ENCODE measurements at places on chromosomes 13 and 19.

DNA sequence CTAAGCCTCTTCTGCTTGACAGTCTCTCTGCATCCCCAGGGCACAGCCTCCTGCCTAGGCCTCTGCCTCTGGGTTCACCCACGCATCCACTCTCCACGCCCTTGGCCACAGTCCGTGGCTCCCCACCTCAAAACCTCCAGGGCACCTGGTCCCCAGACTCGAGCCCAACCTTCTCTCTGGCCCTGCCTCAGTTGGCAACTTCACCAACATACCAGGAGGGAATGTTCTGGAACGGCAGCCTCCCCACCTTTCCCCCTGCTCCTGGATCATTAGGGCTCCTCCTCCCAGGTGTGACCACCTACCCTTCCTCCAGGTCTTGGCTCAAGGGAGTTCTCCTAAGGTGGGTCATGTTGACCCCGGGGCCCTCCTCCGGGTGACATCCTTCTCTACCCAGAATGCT lies 69.1 kb downstream of the SOX1 start:
- DNase-seq, result no peak

DNA sequence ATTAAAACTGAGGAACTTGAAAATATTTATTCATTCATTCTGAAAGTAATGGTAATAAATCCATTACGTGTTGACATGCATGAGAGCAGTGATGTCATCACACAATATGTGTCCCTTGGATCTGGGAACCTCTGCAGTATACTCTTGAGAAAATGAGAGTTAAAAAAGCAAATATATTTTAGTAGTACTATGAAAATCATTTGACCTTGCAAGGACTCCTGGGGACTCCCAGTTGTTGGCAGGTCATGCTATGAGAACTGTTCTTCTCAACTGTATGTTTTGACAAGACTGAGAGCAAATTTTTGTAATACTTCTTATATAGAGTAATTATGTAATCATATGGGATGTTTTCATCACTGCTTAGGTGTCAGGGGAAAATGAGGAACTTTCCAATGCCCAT lies 249.4 kb downstream of the PCCA start:
- no peak for DNase-seq

GRCh38 chr19:11323601-11324078 lies 15.8 kb downstream of the RAB3D start:
- no peak for DNase-seq

- DNase-seq, result no peak
These were observed 3.6 kb upstream of the MIER2 start for GRCh38 chr19:347946-348861.

GRCh38 chr19:28307487-28307886 lies 905.5 kb downstream of the UQCRFS1 start:
- no peak for DNase-seq

DNA sequence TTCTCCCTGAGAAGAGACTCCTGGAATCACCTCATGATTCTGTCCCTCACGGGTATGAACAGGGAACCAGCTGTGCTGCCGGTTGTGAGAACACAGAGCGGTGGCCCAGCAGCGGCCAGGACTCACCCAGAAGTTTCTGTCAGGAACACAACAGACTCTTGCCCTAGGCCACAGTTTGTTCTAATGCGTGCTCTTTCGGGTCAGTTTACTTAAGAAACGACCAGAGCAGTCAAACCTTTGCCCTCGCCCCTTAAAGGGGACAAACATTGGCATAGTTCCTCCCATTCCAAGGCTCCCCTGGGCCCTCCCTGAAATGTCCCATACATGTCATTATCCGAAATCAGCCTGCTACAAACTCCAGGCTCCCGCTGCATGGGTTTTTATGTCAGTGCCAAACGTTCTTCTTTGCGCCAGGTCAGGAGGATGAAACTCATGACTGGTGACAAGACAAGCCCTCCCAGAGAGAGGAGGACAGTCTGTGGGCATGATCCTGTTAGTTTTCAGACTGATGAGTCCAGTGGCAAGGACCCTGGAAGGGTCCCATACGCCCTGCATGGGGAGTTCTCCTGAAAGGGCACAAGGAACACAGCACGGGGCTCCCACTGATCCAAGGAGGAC lies 18.3 kb downstream of the ZIC5 start:
- DNase-seq, result no peak

DNA sequence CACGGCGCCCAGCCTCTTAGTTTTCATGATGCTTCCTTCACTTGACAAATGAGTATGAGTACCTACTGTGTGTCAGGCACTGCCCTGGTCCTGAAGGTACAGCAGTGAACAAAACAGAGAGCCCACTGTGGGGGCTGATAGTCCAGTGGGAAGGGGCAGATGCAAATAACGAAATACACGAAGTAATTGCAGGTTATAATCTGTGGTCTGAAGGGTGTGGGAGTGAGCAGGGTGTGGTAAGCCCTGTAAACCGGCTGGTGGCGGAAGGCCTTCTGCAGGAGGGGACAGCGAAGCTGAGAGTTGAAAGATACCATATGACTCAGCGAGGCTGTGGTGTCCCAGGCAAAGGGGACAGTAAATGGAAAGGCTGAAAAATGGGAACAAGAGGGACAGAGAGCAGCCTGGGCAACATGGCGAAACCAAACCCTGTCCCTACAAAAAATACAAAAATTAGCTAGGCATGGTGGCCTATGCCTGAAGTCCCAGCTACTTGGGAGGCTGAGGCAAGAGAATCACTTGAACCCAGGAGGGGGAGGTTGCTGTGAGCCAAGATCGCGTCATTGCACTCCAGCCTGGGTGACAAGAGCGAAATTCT lies 60.5 kb downstream of the MAP4K1 start:
- DNase-seq, result no peak

DNA sequence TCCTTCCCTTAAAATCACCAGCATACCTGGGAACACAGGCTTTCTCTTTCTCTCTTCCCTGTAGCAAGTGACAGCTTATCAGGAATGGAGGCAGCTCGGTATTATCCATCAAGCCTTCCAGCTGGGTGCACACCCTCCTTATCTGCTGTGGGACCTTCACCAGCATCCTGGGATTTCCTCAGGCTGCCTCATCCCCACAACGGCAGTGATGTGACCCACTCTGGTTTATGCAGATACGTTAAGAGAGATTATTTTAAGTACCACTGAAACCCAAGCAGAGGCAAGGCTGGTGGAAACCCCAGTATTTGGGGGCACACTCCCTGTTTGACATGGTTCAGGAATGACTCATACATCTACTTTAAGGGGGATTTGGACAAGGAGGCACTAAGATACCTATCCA lies 192.1 kb downstream of the TM9SF2 start:
- no peak for DNase-seq

DNA sequence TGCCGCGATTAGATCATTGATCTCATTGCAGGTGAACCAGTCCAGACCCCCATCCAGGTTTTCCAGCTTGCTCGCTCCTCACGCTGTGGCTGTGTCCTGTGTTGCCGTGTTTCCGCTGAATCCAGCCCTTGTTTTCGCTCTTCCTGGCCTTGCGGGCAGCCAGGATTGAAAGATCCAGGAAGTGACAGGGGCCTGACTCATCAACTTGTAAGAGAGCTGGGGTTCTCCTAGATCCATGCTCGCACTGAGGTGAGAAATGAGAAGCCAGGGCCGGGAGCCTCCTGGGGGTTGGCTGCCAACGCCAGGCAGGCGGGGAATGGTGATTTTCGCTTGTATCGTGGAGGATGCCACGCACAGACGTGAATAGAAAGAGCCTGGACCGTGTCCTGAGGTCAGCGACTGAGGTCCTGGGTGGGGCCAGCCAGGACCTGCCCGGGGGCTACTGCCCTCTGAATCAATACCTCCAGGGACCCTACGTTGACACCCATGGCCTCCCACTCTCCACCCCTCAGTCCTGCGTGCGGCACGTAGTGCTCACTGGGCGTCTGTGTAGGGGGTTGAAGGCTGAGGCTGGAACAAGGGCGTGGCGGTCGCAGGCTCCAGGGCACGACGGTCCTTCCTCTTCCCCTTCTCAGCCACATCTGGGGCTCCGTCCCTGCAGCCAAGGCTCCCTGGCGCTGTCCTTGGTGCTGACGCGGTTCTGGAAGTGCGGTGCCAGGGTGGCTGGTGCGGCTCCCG lies 7.3 kb upstream of the PTPRH start:
- DNase-seq, result peak; percentile 96

- DNase-seq, result no peak
These were observed 22.4 kb downstream of the LRCH1 start for GRCh38 chr13:46575301-46575771.

DNA sequence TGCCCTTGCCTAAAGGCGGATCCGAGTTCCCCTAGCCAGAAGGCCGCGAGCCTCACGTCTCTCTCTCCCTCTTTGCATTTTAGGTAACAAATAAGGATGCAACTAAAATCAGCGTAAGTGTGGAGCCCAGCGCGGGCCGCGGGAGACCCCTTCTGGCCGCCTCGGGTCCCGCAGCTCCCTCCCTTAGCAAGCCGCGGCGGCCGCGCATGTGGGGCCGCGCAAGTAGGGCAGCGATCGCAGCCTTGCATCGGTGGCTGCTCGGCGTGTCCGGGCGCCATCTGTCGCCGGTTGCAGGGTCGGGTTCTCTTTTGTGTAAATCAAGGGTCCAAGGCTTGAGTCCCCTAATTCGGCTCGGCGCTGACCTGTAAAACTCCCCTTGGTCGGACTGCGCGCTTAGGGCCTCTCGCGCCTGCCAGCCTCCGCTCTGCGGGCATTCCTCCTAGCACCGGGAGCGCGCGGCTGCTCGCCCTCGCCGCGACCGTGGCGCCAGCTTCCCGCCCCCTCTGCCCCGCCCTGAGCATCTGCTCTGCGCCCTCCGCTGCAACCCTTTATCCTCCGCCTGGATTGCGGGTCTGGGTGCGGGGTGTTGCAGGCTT lies 2.7 kb downstream of the VSTM2B start:
- peak; percentile 91 for DNase-seq

DNA sequence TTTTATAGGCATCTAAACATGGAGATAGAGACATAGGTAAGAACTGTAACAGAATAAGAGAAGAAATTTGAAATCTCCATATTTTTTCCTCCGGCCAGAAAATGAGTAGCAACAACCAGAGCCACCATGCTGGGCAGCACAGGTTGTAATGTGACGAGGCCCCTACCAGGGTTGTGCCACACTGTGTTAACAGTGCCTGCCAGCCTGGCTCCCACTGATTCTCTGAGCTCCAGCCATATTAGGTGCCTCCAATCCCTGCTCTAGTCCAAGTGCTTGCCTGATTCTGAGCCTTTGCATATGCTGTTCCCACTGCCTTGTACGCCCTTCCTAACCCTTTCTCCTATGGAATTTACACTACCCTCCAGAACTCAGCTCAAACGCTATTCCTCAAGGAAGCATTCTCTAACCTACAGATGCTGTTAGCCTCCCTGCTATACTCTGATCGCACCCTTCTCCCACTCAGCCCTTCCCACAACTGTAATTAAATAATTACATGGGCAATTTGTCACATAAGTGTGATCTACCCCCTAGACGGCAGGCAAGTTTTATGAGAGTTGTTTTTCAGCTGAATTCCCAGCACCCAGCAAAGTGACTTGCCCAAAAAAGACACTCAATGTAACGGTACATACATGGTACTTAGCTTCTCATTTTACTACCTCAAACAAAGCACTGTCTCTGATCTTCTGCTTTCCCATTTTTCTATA lies 37.6 kb upstream of the STARD13 start:
- DNase-seq, result no peak

- no peak for DNase-seq
These were observed 38.0 kb upstream of the DOCK9 start for GRCh38 chr13:99015606-99016490.

DNA sequence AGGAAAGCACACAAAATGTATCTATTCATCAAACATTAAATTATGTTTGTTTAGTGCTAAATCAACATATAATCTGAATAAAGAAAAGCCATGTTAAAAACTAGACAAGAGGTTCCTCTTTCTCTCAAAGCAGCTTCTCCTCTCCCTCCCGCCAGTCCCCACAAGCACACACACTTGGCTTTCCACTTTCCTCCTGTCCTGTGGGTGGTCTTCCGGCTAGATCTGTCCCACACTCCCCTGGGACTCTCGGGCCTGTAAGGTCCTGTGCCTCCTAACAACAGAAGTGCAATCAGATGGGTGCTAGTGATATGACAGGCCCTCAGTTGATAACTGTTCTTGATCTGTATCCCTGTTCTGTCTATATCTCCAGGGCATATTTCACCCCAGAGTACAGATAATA lies 45.6 kb upstream of the RAP2A start:
- DNase-seq, result no peak

DNA sequence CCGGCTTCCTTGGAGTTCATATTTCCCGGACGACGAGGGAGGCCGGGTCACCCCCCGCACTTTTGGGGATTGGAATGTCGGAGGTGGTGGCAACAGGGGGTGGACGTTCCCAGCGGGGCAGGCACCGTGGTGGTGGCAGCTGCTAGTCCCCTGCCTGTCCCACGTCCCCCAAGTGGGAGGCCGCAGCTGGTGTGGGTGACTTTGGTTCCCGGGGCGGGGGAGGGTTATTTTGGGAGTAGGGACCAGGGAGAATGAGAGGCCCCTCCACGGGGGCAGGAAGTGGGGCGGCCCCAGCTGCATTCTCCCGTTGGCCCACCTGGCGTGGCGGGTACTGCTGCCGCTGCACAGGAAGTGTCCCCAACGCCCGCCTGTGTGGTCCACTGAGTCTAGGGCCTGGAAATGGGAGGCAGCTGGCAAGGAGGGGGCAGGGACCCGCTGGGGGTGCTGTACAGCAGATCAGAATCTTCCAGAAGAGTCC lies 11.1 kb upstream of the PLIN3 start:
- peak; percentile 60 for DNase-seq

GRCh38 chr13:98199480-98199879 lies 22.4 kb upstream of the RNF113B start:
- no peak for DNase-seq

GRCh38 chr13:42021851-42022250 lies 26.6 kb upstream of the DGKH start:
- DNase-seq, result no peak

DNA sequence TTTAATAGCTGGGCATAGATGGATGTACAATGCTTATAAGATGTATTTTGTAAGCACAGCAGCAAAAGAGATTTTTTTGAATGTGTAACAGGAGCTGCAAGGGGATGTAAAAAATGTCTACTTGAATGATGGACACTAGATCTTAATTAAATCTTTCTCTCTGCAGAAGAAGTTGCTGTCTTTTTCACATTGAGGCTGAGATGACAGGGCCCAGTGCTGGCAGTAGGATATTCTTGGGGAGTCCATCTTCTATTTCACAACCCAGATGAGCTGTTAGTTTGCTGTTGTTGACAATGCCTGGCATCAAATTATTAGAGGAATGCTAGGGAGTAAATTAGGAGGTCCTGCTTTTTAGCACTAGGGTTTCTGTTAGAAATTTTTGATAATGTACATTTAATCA lies 698.7 kb downstream of the SLITRK5 start:
- no peak for DNase-seq

Measured in H1 (cell line).